Stimulated activated CD4-positive, alpha-beta T cell treated with anti-CD3 and anti-CD28 coated beads, TNF-alpha, amount 100 ng/mL, for 1 hour (primary cell): ENCODE measurements at places on chromosomes 3 and 15.

- no peak for DNase-seq
Observed at GRCh38 chr15:100224206-100225185, 117.3 kb downstream of the ADAMTS17 start.

GRCh38 chr3:62119139-62119538 is 254.2 kb downstream of the FEZF2 start:
- DNase-seq, result no peak

DNA sequence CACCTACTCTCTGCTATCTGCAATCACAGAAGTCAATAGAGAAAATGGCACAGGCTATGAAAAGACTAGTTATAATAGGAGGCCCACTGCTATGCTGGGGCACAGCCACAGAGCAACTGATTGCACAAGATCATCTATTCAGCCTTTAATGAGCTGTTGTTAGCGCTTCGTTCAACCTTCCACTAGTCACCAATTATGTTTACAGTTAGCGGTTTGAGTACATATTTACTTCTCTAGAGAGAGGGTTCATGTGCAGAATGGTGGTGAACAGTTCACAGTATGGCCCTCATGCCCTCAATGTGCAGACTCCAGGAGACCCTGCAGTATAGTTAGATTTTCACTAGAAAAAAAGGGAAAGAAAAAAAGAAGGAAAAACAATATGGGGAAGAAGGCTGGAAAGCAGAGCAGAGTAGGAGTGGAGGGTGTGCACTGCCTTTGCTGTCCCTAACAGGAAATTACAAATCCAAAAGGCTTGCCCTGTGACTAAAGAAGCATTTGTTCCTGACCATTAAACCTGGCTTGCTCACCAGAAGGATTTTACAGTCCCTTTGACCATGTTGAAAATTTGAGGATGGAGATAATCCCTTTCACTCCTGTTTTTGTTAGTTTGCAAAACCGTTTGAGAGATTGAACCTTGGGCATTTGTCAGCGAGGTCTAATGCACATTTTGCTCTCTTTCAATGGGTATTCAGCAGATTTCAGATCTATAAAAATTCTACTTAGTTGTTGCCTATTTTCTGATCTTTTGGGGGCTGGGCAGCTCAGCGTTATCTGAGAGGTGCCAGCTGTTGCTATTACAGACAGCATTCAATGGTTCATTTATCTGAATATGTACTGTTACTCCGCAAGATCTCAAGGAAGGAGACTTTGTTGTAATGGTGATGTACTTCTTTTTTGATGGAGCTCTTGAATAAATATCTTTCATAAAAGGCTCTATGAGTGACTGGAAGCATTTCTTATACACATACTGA is 296.1 kb downstream of the LSAMP start:
- DNase-seq, result no peak

DNA sequence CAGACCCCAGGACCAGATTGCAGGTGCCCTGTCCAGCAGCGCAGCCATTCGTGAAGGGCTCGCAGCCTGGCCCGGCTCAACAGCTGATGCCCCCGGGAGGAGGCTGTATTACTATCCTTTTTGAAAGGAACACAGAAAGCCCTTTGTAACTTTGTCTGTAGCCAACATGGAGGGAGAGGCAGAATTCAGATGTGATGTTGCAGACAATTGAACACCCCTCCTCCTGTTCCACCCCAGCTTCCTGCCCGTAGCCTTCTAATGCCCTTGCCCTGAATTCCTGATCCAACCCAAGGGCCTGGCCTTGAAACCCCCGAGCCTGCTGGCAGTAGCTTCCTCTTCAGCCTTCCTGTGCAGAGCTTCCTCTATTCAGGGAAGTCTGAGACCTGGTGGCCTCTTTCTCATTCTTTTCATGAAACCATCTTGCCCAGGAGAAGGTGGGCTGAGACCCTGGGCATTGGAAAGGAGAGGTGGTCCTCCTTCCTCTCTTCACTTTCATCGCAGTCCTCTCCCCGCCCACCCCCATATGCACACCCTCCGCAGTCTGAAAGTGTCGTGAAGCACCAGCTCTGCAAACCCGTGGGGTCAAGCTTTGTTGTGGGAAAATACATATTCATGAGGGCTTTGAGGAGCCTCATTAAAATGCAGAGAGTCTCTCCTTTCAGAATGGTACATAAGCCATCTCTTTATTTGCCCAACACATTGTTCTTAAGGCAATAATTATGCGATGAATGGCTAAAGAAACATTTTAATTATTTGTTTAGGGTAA is 109.2 kb downstream of the APBA2 start:
- DNase-seq, result no peak
